ENCODE measurements at places on chromosomes 11 and 22.

- no peak for DNase-seq
Observed at GRCh38 chr11:32861850-32862577, 30.6 kb upstream of the QSER1 start.

DNA sequence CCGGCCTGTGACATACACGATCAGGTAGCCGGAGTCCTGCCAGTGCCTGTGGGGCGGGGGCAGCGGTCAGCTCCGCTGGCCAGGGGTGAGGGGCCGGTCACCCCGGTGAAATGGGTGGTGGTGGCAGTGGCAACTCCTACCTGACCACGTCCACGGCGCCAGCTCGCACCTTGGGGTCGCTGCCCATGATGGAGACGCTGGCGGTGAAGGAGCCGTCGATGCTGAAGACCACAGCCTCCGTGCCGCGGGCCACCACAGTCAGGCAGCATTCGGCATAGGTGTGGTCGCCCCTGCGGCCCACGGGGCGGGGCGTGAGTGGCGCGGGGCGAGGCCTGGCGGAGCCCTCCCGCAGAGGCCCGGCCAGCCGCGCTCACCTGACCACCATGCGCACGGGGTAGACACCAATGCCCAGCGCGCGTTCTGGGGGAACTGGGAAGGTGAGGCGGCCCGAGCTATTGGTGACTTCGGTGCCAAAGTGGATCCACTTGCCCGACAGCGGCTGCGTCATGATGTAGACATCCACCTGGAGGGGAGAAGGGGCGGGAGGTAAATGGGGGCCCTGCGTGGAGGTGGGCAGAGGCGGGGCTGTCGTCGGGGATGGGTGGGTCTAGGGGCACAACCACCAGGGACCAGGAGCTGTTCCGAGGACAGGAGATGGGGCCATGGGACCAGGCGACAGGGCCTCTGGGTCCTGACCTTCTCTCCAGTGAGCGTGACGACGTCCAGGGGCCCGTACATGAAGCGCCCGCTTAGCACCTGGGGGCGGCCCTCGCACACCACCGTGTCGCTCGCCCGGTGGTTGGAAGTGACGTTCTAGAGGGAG, 10.9 kb downstream of the AIP start:
- DNase-seq = no peak

- no peak for DNase-seq
Observed at GRCh38 chr11:121321614-121322243, 29.2 kb downstream of the SC5D start.

DNA sequence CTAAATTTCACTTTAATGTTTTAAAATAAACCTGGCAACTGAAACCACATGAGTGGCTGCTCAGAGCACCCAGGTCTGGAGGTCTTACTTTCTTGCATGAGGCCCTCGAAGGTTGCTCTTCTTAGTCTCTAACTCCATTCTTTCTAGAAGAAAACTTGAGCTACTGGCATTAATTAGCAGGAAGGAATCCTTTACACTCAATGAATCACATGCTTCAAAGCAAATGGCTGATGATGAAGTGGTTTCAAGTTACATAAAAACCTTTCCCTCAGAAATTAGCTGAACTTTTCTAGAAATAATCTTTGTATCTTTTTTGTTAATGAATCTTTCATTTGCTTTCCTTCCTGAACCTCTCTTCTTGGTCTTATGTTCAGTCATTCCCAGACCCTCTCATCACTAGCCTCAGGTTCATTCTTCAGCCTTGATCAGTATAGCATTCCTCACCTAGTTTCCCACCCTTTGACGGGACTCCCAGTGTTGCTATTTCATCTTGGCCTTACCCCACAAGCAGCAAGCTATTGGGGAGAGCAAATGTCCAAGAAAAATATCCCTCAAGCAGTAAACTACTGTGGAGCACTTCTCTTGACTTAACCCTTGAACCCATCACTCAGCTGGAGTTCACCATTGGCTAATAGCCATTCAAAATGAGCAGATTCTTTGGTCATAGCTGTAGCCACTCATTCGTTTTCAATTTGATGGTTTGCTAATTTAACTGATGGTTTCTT, 75.1 kb downstream of the INSC start:
- DNase-seq = no peak

DNA sequence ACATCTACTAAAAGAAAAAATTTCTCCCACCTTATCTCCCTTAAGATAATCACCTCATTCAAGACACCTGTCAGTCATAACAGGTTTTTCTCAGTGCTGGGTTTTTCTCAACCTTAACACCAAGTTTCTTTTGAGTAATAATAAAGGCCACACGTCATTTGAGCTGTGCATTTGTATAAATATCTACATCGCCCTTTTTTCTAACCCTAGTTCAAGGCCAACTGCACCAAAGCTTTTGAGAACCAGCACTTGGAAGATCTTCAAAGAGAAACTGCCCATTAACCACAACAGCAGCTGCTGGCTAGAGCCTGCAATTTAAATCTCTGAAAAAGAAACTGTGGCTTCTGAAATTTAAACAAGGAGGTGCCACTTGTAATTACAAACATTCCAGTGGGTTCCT, 6.9 kb downstream of the CADM1 start:
- no peak for DNase-seq

DNA sequence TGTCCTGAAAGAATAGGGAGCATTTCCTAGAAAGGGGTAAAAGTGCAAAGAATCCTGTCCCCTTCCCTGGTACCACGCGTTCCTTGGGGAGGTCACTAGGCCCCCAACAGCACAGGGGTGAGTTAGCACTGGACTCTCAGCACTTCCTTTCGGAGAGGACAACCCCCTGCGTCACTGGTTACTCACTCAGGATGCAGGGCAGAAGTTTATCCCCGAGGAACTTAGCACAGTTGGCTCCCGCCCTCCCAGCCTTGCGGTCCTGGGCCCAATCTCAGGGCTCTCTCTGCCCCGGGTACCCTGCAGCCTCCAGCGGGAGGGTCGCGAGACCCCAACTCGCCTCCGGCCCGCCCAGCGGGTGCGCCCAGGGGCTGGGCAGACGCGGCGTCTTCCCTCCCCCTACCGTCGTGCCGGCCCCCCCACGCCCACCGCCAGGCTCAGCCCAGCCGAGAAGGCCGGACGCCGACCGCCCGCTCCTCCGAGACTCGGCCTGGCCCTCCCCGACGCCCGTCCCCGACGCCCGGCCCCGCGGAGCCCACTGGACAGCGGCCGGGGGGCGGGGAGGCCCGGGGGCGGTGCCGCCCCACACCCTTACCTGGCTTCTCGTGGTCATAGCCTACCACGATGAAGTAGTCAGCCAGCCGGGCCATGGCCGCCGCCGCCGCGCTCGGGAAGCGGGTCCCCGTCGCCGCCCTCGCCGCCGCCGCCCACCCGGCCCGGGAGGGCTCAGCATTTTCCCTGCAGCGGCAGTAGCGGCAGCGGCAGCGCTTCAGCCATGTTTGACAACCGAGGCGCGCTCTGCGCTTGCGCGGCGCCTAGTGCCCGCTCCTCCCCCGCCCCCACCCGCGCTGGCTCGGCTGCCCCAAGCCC, at the start of gene SBF2:
Gene SBF2 (minus strand): TSS at position 797 of the 867 bp plus-strand sequence. CDS start 150 bp downstream, at position 647.
- peak; percentile 97 for DNase-seq

GRCh38 chr11:83092488-83093384, 21.0 kb upstream of the RAB30 start:
- peak; percentile 41 for DNase-seq

GRCh38 chr11:103594283-103594682, 442.2 kb upstream of the DDI1 start:
- no peak for DNase-seq

- no peak for DNase-seq
Observed at GRCh38 chr11:99555486-99555885, 534.7 kb downstream of the CNTN5 start.

DNA sequence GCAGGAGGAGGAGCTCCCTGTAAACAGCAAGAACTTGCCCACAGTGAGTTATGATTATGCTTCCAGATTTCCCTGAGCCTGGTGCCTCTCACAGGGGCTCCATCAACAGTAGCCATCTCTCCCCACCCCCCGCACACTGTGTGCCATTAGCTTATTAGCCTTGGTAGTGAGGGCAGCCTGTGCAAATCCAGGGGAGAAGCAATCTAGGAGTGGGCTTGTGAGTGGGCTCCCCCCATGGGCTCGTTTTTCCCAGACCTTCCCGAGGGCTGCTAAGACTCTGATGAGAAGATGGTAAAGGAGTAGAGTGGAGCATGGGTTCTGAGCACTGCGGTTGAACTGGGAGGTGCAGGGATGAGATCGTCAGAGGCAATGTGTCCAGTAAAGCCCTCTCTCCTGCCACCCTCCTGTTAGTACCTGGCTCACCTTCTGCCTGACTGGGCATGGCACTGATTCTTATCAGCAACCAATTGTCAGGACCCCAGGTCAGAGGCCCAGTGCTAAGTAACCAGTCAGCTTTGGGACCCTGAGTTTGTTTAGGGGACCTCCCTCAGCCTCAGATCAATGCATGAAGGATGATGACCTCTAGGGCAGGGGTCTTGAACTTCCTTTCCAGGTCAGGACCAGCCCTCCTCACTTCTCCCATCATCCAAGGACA, 38.4 kb upstream of the TP53I11 start:
- no peak for DNase-seq

All from iris pigment epithelial cell (primary cell).